Right lung (tissue), 10 donors: ENCODE measurements at places on chromosomes 7 and 10. TPM values are rescaled to one million over a fixed set of nuclear protein-coding genes. Genes with fewer than 3 reads are reported as not detected.

DNA sequence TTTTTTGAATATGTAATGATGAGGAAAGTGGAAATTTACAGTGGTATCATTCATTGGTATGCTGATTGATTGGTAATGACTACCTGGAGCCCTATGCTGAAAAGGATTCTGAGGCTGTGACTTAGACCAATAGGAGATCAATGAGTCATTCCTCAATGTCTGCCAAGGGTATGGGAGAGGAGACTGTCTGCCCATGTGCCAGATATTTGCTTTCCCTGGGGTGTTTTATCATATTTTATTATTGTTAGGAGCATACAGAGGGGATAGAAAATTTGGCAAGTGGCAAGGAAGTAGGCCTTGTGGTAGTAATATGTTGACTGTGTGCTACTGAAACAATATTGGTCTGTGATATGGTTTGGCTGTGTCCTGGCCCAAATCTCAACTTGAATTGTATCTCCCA, 54.8 kb downstream of the ASAH2B start:
- DNase-seq = no peak

GRCh38 chr10:82759050-82759449, 884.1 kb downstream of the NRG3 start:
- no peak for DNase-seq

DNA sequence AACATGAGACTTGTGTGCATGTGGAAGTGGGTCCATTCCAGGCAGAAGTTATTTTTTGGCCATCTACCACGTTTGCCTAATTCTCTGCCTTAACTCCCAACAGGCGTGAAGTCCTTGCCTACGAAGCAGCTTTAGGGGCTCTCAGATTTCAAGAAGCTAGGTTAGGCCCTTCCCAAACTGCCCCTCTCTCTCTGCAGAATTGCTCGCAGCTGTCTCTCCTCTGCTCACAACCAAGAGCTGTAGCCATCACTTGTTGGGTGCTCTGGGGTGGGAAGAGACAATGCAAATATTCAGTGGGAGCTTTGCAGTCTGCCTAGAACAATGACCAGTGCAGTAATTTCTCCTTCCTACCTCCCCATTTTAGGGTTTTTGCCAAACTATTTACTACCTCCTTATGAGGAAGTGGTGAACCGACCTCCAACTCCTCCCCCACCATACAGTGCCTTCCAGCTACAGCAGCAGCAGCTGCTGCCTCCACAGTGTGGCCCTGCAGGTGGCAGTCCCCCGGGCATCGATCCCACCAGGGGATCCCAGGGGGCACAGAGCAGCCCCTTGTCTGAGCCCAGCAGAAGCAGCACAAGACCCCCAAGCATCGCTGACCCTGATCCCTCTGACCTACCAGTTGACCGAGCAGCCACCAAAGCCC, 24.9 kb downstream of the CYP17A1 start:
- no peak for DNase-seq

Gene SEMA3C
- polyA plus RNA-seq = 102 TPM

Gene TNKS2
- 54.8 TPM for polyA plus RNA-seq

GRCh38 chr10:33306701-33307519, 27.6 kb downstream of the NRP1 start:
- DNase-seq = no peak

DNA sequence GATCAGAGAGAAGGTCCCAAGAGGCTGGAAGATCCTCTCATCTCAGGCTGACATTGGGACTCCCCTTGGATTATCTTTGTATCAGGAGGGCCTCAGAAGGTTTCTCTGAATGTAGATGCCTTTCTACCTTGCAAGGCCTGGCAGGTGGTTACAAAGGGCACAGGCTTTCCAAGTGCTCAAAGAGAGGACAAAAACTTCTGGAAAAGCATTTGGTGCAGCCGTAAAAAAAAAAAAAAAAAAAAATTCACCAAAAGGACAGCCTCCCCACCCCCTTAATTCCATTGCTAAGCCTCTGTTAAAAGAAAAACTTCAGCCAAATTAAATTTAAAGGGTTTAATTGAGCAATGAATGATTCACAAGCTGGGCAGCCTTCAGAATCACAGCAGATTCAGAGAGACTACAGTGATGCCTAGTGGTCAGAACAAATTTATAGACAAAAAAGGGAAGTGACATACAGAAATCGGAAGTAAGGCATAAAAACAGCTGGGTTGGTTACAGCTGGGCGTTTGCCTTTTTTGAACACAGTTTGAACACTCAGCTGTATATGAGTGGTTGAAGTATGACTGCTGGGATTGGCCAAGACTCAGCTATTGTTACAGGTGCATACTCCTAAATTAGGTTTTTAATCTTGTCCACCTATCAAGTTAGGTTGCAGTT, 42.5 kb upstream of the LRGUK start:
- DNase-seq = no peak

Gene CH25H
- 0.10 TPM for polyA plus RNA-seq

DNA sequence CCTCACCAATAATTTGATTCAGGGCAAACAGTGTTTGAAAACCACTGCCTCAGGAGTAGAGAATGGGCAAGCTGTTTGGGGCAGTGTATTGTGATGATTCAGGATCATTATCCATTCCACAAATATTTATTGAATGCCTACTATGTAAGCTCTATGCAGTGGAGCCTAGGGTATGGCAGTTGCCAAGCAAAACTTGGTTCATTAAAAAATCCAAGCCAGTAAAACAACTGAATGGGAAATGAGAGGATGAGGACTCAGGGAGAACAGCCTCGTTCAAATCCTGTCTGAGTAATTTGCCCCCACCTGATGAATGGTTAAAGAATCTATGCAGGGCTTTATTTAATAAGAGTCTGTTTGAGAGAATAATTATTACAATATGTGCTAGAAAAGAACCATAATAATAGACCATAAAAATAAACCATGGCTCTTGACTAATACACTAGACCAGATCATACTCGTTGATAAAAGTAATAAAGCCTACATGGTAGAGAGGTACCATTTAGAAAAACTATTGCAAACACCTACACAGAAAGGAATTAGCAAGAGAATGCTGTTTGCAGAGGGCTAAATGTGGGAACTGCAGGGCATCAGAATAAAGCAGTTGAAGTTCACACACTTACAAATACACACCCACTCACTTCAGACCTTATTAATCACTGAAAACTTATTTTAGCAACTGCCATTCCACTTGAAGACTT, 71.7 kb downstream of the CREB5 start:
- no peak for DNase-seq

DNA sequence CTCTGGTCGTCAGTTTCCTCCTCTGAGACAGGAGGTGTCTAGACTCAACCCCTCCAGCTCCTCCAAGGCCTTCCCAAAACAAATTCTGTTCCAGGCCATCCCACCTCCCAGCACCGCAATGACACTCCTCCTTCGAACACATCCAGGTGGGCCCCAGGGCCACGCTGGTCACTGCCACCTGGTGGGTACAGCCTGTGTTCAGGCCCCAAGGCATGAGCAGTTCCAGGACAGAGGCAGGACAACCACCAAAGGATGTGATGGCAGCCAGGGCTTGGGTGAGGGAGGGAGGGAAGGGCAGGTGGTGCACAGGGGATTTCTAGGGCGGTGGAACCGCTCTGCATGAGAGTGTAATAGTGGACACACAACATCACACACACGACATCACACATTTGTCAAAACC, 76.5 kb downstream of the PRKAG2 start:
- DNase-seq = no peak

DNA sequence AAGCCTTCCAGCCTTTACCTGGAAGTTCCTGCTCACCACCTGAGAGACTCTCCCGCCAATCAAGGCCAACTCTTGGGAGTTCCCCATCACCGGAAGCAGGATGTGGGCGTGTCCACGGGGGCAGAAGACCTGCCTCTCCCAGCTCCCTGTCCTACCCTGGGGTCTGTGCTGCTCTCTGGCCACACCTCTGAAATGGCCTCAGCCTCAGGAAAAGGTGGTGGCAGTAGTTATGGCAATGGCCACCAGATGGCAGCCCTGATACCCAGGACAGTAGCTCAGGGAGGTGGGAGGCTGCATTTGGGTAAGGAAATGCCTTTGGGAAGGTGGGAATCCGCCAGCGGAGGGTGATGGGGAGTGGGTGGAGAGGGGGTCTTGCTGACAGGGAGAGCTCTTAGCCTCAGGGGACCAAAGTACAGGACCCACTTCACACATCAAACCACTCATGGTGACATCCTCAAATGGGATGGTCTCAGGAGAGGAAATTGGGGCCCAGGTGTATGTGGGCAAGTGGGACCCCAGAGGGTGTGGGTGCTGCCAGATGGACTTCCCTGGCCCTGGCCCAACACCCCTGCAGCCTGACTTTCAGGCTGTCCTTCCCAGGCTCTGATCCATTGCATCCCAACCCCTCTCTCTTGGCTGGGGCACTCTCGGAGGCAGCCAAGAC, 33.9 kb downstream of the KAZALD1 start:
- DNase-seq = peak; percentile 42

DNA sequence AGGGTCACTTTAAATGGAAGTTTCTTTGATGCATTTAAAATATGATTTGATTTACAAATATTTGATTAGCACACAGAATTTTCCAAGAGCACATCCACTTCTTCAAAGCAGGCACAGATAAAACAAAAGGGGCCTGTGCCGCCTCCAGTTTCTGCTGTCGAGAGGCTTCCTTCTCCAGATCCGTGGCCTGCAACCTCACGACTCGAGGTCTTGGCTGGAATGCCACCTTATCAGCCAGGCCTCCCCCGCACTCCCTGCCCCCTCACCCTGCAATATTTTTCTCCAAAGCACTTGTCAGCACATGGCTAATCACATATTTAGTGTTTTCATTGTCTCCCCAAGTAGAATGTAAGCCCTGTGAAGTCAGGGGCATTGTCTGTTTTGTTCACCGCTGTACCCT, 12.5 kb downstream of the PYROXD2 start:
- no peak for DNase-seq

DNA sequence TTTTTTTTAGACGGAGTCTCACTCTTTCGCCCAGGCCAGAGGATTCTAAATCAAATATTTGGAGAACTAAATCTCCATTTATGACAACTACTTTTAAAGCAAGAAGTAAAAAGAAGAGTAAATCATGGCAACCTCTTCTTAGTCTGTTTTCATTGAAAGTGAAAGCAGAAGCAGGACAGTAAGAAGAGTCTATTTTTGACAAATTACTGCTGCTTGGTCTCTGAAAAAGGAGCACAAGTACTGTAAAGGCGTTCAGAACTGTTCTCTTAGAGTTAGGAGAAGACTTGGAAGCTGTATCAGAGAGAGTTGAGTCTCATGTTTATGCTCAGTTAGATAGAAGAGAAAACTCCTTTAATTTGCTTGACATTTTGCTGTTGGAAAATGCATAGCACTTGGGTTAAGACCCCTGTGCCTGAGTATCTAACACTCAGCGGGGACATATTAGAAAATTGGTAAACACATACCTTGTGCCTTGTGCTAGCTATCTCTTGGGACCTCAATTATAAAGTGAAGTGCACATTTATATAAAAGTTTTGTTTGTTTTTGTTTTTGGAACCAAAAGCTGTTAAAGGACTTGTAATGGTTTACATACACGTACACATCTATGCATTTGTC, 433.0 kb downstream of the ANKRD7 start:
- DNase-seq = no peak

GRCh38 chr7:15720849-15721471, 34.5 kb upstream of the MEOX2 start:
- DNase-seq = no peak

DNA sequence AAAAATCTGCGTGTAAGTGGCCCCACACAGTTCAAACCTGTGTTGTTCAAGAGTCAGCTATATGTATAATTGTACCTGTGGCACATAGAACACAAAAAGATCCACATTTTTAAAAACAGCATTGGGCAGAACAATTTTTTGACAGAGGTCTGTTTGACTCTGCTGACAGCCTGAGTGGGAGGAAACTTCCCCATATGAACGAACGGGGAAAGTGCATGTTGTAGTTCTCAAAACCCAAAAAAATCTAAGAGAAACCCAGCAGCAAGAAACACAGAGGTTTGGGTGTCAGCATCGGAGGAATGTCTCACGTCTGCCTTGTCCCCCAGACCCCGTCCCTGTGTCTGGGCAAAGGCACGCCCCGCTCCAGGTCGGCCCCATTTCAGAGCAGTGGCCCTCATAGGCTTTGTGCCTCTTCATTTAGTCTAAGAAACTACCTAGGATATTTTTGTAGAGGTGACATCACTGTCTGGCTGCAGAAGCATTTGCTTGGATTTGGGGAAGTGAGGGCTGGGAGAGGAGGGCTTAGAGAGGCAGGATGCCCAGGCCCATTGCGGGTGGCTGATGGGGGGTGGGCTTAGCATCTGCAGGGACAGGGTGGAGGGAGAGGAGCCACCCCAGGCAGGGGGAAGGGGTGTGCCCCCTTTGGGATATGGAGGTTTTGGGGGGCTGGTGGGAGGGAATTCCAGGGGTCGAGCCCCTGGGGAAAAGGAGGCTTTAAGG, 11.0 kb downstream of the CUX1 start:
- DNase-seq = no peak

- peak; percentile 88 for DNase-seq
Observed at GRCh38 chr10:59337201-59337652, 25.1 kb downstream of the FAM13C start.

DNA sequence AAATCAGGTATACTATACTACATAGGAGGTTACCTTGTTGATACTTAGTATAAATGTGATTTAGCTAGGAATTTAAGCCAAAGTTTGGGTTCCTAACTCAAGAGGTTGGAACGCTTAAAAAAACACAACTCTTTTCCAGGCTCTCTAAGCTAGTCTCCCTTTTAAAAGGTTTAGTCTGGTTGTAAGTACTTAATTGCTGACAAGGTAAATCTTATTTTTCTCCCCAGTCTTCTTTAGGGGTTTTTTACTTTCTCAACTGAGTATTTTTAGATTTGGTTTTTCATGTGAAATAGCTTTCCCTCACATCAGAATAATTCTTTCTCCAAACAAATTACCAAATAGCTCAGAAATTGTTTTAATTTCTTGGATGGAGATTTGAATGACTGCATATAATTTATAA, 20.8 kb upstream of the CTTNBP2 start:
- DNase-seq = no peak

DNA sequence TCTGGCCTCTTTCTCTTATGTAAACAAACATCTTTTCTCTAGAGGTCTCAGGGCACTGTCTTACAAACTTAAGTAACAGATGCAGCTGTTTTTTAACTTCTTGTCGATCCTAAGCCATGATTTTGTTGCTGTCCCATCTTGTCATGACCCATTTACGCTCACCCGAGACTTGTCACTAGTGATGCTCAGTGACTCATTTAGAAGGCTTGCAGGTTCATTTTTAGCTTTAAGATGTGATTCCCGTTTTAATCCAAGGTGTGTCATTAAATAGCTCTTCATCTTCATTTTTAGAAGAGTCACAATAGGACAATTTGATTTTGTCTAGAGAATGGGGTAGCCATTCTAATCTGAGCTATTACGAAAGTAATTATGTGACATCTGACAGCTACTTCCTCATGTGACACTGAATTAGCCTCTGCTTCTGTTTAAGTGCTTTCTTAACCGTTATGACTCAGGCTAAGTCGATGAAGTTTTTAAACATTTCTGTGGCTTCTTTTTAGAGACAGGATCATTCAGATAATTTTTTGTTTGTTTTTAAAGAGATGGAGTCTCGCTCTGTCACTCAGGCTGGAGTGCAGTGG, 42.7 kb downstream of the SPDYE5 start:
- DNase-seq = peak; percentile 19
